GM23248 (cell line): ENCODE measurements at places on chromosomes 12 and 14. TPM values are rescaled to one million over a fixed set of nuclear protein-coding genes. Genes with fewer than 3 reads are reported as not detected.
A peak's percentile ranks its signal among the peaks of the same experiment; 100 is the strongest.

DNA sequence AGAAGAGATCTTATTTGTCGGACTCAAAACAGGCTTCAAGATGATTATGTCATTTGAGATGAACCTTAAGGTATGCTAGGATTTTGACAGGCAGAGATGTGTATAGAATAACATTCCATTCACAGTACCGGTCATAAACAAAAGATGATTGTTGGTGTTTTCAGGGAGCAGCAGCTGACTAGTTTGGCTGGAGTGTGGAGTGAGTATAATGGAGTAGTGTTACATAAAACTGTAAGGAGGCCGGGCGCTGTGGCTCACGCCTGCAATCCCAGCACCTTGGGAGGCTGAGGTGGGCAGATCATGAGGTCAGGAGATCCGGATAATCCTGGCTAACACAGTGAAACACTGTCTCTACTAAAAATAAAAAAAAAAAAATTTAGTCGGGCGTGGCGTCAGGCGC is 23.9 kb downstream of the SERPINA10 start:
- H3K4me1 ChIP-seq = no peaks in the 10 kb centered on the region
- DNase-seq = no peak
- H3K27ac ChIP-seq = no peak overlapping the region

GRCh38 chr14:102461490-102462338 is 47.9 kb downstream of the ANKRD9 start:
- H3K4me3 ChIP-seq = no peak overlapping the region
- H3K27ac ChIP-seq = no peak overlapping the region
- no peak for DNase-seq

PALS1 gene
- 23.8 and 36.5 TPM in 2 replicates for total RNA-seq

- 0 out of 2 replicates have a peak, but pooled peaks cover 8% of the 10 kb centered on the region for H3K27me3 ChIP-seq
- H3K4me1 ChIP-seq = 0 out of 2 replicates have a peak, but pooled peaks cover 14% of the 10 kb centered on the region
- DNase-seq = no peak
Observed at GRCh38 chr14:64235652-64236640, 58.2 kb downstream of the ESR2 start.

PLA2G1B gene
- not detected in 2 replicates for total RNA-seq

DNA sequence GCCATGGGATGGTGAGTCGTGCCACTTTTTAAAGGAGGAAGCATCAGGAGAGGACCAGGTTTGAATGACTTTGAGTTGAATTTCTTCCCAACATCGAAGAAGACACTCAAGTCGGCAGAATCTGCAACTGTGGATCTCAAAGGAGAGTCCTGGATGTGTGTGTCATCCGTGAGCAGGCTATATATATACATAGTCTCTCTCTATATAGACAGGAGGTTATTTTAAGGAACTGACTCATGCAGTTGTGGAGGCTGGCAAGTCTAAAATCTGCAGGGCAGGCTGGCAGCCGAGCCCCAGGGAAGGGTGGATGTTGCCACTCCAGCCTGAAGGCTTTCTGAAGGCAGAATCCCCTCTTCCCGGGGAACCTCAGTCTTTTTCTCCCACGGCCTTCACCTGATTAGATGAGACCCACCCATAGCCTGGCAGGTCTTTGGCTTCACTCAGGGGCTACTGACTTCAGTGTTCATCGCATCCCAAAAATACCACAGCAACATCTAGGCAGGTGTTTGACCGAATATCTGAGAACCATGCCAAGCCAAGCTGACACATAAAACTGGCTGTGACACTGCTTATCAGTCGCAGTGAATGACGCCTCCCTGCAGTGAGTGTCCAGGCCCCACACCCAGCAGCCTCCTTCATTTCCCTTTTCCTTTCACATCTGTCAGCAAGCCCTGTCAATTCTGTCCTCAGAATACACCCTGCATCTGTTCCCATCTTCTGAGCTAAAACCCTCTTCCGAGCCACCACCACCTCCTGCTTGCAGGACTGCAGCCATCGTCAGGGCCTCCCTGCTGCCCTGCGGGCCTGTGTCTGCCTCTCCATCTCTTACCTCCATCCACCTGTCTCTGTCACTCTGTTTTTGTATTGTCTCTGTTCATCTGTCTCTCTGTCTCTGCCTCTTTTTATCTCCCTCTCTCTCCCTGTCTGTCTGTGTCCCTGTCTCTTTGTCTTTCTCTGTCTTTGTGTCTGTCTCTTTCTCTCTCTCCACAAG is 54.0 kb downstream of the ZNF664 start:
- peaks cover 43% of the 10 kb centered on the region for H3K4me1 ChIP-seq
- H3K36me3 ChIP-seq = no peaks in the 10 kb centered on the region
- no peaks in the 10 kb centered on the region for H3K27me3 ChIP-seq

GRCh38 chr14:101359221-101360053 is 201.9 kb upstream of the DIO3 start:
- H3K27ac ChIP-seq = no peak overlapping the region
- peaks cover 23% of the 10 kb centered on the region for H3K27me3 ChIP-seq
- H3K4me1 ChIP-seq = no peaks in the 10 kb centered on the region
- no peaks in the 10 kb centered on the region for H3K36me3 ChIP-seq
- DNase-seq = peak; percentile 6

DNA sequence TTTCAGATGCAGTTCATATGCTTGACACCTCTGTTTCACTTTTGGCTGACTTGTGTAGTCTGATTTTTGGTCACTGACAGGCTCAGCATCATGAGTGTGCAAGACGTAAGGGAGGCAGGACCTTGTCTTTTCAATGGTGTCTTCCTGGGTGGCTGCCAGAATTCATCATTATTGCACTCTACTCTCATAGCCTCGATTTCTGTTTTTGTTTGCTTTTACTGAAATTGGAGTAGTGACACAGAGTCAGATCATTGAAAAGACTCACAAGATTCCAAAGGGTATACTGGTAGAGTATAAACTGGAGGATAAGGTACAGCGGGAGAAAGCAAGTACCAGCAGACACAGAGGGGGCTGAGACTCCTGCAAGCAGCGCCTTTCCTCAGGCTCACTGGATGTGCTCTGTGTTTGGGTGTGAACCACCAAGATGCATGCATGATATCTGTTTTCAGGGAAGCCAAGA is 126.3 kb upstream of the FGD4 start:
- no peaks in the 10 kb centered on the region for H3K36me3 ChIP-seq
- no peaks in the 10 kb centered on the region for H3K27me3 ChIP-seq
- DNase-seq = peak; percentile 10
- H3K4me1 ChIP-seq = no peaks in the 10 kb centered on the region
- H3K4me3 ChIP-seq = no peak overlapping the region
- no peak overlapping the region for H3K27ac ChIP-seq
